Mesothelial cell of epicardium (in vitro differentiated cells): ENCODE measurements at places on chromosomes 1 and 21. TPM values are rescaled to one million over a fixed set of nuclear protein-coding genes. Genes with fewer than 3 reads are reported as not detected.

Gene LRRN2
- 3.3 to 4.3 TPM (median 3.9 TPM) in 3 replicates for total RNA-seq

- no peaks in the 10 kb centered on the region for H3K36me3 ChIP-seq
- no peaks in the 10 kb centered on the region for H3K27me3 ChIP-seq
- peak overlapping the region; percentile 23 for H3K27ac ChIP-seq
- DNase-seq, result no peak
- peaks cover 2% of the 10 kb centered on the region for H3K4me1 ChIP-seq
Measured at GRCh38 chr1:160836981-160837557, 25.6 kb downstream of the CD244 start.

Gene CDK18
- total RNA-seq, result 28.7 to 33.2 TPM (median 31.1 TPM) in 3 replicates

Gene AMY2B
- total RNA-seq, result 12.3 to 12.7 TPM (median 12.6 TPM) in 3 replicates

GRCh38 chr1:172449585-172450523 lies 6.0 kb upstream of the PIGC start:
- H3K27ac ChIP-seq, result peak overlapping the region; percentile 89
- H3K4me3 ChIP-seq, result no peak overlapping the region
- peaks cover 65% of the 10 kb centered on the region for H3K4me1 ChIP-seq
- no peaks in the 10 kb centered on the region for H3K36me3 ChIP-seq

Gene CELSR2
- 24.9 to 27.1 TPM (median 25.0 TPM) in 3 replicates for total RNA-seq

GRCh38 chr1:36284517-36284916 lies 21.7 kb upstream of the SH3D21 start:
- H3K27me3 ChIP-seq, result no peaks in the 10 kb centered on the region
- H3K4me1 ChIP-seq, result peaks cover 9% of the 10 kb centered on the region
- H3K36me3 ChIP-seq, result peaks cover 17% of the 10 kb centered on the region
- H3K27ac ChIP-seq, result peak overlapping the region; percentile 34
- no peak for DNase-seq

Gene DNAH14
- total RNA-seq, result 82.3 to 84.7 TPM (median 82.9 TPM) in 3 replicates

- H3K4me3 ChIP-seq, result no peak overlapping the region
- H3K27ac ChIP-seq, result no peak overlapping the region
- peaks cover 8% of the 10 kb centered on the region for H3K4me1 ChIP-seq
Measured at GRCh38 chr1:190168116-190168892, 309.4 kb downstream of the BRINP3 start.

DNA sequence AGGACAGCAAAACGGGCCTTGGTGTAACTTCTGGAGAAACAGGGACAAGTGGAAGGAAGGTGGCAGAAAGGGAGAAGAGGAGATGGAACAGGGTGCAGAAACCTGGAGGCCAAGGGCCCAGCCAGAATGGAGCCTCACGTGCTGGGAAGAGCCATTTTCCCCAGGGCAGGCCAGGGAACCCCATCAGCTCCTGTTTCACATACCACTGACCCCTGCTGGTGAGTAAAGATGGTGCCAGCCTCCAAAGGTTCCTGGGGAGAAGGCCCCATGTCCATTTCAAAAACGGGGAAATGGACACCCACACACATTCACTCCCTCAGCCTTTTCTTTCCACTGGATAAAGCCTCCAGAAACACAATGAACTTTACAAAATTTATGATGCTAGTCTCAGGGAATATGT lies 57.6 kb upstream of the JUN start:
- no peak for DNase-seq
- H3K4me3 ChIP-seq, result no peak overlapping the region
- no peaks in the 10 kb centered on the region for H3K27me3 ChIP-seq
- peaks cover 6% of the 10 kb centered on the region for H3K4me1 ChIP-seq
- H3K27ac ChIP-seq, result no peak overlapping the region

GRCh38 chr1:232287676-232288569 lies 342.0 kb downstream of the SIPA1L2 start:
- no peak overlapping the region for H3K27ac ChIP-seq
- peaks cover 1% of the 10 kb centered on the region for H3K27me3 ChIP-seq
- H3K36me3 ChIP-seq, result no peaks in the 10 kb centered on the region
- H3K4me3 ChIP-seq, result no peak overlapping the region
- DNase-seq, result no peak

Gene AADACL4
- 0.31 to 0.36 TPM (median 0.31 TPM) in 3 replicates for total RNA-seq

Gene CFAP141
- total RNA-seq, result not detected in 3 replicates

Gene TMPRSS2
- 1.3 to 2.6 TPM (median 1.9 TPM) in 3 replicates for total RNA-seq

DNA sequence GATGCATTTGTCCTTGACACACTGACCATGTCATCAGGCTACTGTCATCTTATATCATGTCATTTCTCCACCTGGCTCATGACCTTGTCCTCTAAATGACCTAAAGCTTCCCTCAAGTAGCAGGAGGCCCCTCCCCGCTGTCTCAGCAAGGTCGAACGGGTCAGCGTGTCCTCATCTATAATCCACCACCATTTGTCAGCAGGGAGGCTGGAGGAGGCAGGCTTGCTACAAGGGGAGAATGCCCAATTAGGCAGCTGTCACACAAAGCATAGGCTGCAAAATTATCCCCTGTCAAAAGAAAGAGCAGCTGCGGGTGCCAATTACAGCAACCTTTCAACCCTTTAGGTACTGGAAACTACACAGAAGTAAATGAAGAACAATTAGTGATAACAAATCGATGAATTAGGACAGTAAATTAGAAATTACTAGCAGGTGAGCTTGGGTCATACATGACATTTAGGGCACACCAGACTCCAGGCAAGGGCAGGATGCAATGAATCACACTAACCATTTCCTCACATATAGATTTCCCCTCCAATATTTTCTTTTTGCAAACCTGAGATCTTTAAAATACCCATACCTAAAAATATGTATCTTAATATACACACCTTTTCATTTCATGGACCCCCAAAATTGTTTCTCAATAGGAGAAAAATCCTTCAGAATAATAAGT lies 61.2 kb downstream of the NRIP1 start:
- H3K27me3 ChIP-seq, result no peaks in the 10 kb centered on the region
- no peak for DNase-seq
- no peak overlapping the region for H3K4me3 ChIP-seq
- H3K36me3 ChIP-seq, result peaks cover 13% of the 10 kb centered on the region
- H3K27ac ChIP-seq, result no peak overlapping the region

Gene SNRNP40
- total RNA-seq, result 63.2 to 70.7 TPM (median 64.3 TPM) in 3 replicates

DNA sequence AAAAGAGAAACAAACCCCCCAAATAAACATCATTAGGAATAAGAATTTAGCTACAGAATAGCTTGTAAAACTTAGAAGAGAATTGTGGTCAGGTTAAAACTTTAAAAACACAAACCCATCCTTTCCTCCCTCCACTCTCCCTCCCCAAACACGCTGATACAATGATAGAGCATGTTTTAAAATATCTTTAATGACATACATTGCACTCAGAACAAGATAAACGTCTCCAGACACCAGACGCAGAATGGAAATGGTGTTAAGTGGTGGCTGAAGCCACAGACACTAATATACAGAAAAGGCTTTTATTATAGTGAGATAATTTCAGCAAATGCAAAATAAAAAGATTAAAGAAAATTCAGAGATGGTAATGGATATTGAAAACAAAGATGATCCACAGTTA lies 58.9 kb upstream of the SAMD13 start:
- H3K4me1 ChIP-seq, result no peaks in the 10 kb centered on the region
- peaks cover 32% of the 10 kb centered on the region for H3K36me3 ChIP-seq
- H3K4me3 ChIP-seq, result no peak overlapping the region
- H3K27me3 ChIP-seq, result no peaks in the 10 kb centered on the region
- no peak for DNase-seq

Gene OR2T29
- total RNA-seq, result not detected in 3 replicates
